ENCODE measurements at places on chromosomes 5 and 9.

- DNase-seq, result peak; percentile 69
Observed at GRCh38 chr5:172106511-172107356, 81.3 kb downstream of the STK10 start.

GRCh38 chr5:963673-964531, 44.7 kb upstream of the NKD2 start:
- DNase-seq, result no peak

DNA sequence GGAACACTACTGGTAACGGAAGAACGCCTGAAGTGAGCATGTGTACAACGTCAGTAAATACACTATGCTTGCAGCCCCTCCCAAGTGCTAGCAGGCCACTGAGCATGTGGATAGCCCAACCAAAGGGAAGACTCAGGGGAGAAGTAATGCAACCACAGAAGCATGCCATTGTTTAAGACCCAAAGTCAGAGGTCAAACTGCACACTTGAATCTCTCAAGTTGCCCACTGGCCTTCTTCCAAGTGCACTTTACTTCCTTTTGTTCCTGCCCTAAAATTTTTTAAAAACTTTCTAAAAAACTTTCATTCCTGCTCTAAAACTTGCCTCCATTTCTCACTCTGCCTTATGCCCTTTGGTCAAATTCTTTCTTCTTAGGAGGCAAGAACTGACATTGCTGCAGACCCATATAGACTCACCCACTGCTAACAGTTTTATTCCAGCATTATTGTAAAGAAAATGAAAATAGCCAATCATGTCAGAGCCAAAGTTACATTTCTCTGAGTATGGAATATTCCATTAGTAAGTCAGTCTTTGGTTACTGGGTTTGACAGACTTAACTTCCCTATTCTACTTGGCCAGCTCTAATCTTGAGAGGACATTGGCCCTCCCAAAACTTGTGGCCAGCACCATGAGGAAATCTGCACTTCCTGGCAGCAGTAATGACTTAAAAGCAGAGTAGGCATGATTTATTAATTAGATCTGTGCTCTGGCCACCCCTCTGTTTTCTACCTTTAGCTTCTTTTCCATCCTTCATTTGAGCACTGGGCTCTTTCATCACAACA, 76.9 kb downstream of the TSSK1B start:
- DNase-seq, result no peak

DNA sequence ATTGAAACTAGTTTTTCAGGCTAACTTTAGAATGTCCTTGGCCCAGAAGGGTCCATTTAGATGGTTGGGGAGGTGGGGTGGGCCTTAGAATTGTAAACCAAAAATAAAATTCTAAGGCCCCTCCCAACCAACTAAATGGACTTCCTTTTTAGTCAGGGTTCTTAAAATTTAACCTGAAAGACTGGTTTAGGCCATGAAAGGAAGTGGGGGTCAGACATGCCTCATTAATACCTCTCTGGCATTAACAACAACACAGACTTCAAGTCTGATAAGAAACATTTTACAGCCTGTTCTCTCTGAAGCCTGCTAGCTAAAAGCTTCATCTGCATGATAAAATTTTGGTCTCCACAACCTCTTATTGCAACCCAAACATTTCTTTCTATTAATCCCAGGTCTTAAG, 65.5 kb upstream of the TNC start:
- no peak for DNase-seq

GRCh38 chr9:115847216-115847615, 306.4 kb upstream of the PAPPA start:
- DNase-seq, result no peak

DNA sequence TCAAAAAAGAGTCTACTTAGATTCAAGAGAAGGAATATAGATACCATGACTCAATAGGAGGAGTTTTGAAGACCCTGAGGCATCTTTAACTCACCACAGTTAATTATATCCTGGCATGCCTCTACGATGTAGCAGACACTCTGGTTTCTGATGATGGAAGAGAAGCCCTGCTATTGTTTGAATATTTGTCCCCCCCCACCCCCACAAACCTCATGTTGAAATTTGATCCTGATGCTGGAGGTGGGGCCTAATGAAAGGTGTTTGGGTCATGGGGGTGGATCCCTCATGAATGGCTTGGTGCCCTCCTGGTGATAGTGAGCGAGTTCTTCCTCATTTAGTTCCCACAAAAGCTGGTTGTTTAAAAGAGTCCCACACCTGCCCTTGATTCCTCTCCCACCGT, 147.9 kb upstream of the TBCA start:
- no peak for DNase-seq

DNA sequence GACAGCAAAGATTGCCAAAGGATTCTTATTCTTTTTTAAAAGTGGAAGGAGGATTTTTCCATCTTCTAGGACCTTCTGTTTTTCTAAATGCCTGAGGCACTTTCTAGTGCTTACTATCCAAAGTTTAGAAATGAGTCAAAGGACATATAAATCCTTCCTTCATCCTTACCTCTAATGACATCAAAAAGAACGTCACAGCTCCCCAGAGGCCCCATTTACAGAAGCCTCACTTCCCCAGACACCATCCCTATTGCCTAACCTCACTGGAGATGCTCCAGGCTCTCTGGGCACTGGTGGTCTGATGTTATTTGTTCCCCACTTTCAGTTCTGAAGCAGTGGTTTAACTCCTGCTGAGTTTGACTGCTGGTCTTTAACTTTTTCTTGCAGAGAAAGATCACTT, 504.3 kb downstream of the AGTPBP1 start:
- no peak for DNase-seq

DNA sequence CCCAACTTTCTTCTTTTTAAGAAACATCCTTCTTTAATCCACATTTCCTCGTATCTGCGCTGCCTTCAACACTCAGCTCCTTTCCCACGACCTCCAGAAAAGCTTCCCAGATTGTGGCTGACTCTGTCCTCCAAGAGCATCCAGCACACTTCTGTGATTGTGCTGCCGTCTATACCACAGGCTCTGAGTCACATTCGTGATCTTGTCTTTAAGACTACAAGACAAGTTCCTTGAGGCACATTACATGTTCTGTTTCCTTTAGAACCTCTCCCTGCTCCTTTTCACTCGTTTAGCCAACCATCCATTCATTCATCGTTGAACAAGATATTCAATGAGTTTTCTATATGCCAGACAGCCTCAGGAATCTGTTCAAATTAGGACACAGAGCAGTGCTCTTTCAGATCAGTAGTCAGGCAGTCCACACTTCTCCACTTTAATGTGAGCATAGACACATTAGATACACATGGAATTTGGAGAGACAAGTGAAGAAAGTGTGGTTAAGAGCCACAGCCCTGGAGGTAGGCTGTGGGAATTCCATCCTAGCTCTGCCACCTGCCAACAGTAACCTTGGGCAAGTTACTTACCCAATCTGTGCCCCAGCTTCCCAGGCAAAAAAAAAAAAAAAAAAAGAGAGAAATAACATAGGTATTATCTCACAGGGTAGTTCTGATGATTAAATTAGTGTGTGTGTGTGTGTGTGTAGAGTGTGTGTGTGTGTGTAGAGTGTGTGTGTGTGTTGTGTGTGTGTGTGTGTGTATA, 18.9 kb downstream of the WHRN start:
- DNase-seq, result no peak

- no peak for DNase-seq
Observed at GRCh38 chr5:29054694-29055093, 2016.3 kb upstream of the CDH9 start.

- no peak for DNase-seq
Observed at GRCh38 chr9:71003346-71003745, 118.1 kb downstream of the TRPM3 start.

GRCh38 chr5:138601444-138601843, 26.2 kb upstream of the HSPA9 start:
- no peak for DNase-seq

- no peak for DNase-seq
Observed at GRCh38 chr9:70413464-70413798, 1.0 kb downstream of the KLF9 start.

GRCh38 chr9:114047717-114048116, 30.4 kb downstream of the AMBP start:
- DNase-seq, result no peak

DNA sequence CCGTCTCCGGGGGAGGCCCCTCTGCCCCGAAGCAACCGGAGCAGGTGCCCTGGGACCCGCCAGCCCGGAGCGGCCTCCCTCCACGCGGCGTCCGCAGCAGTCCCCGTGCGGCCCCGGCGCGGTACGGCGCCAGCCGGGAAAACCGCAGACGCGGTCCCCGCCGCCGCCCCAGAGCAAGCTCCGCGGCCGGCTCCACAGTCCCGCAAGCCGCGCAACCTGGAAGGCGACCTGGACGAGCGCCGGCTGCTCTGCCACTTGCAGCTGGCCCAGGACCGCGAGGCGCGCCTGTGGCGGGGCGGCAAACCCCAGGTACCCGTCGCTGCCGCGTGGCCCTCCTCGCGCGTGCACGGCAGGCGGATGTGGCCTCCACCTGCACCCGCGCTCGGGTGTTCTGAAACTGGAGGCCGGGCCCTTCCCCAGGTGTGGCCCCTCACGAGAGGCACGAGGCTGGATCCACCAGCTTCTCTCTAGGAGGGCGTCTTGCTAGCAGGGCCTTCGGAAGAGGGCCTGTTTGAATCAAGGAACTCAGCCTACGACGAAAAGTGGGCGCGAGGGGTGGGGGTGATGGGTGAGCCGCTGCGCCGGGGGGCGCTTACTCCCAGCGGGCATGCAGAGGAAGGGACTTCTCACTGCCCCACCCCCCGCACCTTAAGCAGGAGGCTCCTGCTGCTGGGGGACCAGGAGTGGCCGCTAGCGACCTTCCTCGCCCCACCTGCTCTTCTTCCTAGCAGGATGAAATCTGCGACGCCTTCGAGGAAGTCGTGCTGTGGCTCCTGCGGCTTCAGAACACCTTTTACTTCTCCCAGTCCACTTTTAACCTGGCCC, 602 bp downstream of the CCNI2 start:
- no peak for DNase-seq

- DNase-seq, result no peak
Observed at GRCh38 chr5:127307868-127308267, 17.3 kb downstream of the MEGF10 start.

- no peak for DNase-seq
Observed at GRCh38 chr9:37611014-37611413, 18.6 kb upstream of the TOMM5 start.

DNA sequence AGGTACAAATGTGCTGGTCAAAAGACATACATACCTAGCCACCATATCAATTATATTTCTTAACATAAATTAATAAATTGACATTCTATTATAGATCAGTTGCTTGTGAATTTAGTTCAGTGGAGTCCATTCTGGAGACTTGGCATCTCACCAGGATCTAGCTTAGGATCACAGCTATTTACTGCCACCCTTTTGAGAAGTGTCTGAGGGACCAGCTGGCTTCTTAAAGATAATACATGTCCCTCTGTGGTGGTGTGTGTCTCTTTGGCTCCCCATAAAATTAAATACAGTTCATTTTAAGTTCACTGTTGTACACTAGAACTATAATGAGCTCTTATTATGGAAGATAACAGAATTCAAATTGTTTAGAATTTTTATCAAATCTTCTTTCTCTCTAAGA, 290.7 kb downstream of the PRELID2 start:
- no peak for DNase-seq

DNA sequence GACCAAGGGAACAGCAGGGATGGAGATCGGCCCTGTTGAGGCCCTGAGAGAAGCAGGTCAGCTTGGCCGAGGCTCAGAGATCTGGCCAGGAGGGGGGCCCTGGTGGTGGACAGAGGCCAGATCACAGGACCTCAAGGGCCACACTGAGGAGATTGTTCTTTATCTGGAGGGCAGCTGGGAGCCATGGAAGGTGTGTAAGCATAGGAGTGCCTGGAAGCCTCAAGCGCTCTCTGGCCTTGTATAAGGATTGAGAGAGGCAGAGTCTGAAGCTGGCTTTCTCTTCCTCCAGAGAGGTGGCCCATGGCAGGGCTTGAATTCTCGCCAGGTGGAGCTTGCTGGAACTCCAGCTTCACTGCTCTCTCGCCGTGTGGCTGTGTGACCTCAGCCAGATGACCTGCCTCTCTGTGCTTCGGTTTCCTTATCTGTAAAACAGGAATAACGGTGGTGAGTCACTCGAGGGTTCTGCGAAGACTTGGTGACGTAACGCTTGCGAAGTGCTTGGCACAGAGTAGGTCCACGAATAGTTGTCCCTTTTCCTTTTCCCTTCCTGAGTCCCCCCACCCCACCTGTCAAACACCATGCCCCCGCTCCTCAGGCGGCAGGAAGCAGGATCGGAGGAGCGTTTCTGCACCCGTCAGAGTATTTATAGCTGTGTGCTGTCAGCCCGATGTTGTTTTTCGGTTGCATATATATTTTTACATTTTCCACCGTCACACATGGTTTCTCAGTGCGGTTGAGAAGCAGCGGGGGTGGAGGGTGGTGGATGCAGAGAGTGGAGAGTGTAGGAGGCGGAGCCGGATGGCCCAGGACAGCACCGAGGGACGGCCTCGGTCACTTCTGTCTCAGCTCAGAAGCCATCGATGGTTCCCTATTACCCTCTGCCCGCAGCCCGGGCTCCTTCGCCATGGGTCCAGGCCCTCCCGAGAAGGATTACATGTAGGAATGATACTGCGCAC, 17.0 kb upstream of the CRB2 start:
- DNase-seq, result no peak

DNA sequence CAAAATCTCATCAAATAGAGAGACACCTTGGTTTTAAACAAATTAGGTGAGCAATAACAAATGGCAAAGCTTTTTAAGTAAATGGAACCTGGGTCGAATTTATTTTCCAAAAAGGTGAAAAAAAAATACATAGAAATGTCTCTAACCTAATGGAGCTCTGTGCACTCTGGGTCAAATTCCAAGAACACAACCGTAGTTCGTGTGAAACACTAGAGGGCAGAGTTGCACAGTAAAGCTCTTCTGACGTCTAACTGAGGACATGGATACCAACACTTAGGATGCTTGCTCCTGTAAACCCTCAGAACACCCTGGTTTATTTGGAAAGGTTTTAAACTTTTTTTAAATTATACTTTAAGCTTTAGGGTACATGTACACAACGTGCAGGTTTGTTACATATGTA, 18.9 kb downstream of the MARCHF11 start:
- no peak for DNase-seq

DNA sequence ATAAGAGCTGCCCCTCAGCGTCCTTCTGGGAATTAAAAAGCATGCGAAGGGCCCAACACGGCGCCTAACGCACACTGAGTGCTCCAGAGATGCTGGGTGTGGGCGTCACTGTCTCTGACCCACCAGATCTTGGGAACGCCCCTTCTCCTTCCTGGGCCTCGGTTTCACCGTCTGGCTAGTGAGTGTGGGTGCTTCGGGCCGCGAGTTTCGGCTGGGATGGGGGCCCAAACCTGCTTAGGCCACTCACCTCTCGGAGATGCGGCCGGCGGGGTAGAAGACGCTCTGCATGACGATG, 3.7 kb downstream of the PIP5KL1 start:
- DNase-seq, result no peak

DNA sequence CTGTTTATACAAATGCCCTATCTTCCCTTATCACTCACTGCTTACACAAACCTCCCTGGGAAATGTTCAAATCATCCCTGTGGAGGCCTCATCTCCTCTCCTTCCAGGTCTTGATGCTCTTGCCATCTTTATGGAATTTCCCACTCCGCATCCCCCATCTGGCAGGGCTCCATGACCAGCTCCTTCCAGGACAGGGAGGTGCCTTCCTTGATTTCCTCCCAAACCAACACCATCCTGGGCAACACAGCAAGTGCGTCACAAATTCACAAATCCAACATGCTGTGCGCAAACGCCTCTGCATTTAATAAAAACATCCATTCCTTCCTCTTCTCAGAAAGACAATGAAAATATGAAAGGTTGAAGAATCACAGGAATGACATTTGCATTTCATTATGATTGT, 51.7 kb downstream of the EPB41L4A start:
- DNase-seq, result no peak

- DNase-seq, result no peak
Observed at GRCh38 chr9:132789719-132790118, 88.4 kb downstream of the AK8 start.

All from caudate nucleus (tissue), 63 donors.